GM12864 (cell line): ENCODE measurements at places on chromosomes 5 and 9.

DNA sequence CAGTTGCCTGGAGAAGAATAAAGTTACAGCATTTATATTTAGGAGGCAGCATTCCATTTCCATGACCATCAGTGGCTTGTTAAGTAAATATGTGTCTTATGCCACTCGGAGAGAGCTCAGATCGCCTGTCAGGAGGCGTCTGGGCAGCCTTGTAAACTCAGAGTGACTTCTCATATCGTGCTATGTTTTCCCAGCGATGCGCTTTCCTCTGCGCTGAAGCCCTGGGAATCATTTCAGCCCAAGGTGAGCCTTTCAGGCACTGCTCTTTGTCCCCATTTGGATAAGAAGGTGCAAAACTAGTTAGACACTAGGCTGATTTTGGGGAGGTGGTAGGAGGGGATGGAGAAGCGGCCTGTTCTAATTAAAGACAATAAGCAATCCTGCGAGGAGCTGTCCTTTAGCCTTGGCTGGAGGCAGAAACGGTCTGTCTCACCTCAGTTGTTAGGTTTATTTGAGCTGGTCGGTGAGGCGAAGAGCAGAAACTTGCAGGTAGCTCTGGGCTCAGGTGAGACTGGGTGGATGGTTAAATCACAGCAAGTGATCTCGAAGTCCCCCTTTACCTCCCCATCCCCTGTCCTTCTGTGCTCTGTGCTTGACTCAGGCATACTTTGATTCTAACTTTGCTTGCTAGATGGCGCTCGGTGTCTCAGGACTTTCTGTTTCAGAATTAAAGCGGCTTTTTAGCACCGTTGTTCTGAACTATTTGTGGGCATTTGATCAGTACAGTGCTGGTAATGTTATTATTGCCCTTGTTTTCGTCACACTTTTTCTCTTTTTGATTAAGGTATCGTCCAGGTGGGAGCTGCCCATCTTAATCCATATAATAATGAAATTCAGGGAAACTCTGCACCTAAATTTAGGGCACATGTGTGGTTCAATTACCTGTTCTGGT, 24.6 kb downstream of the NR2F1 start:
- no peak for DNase-seq

- no peak for DNase-seq
Observed at GRCh38 chr9:4579001-4579400, 83.1 kb upstream of the PLPP6 start.

DNA sequence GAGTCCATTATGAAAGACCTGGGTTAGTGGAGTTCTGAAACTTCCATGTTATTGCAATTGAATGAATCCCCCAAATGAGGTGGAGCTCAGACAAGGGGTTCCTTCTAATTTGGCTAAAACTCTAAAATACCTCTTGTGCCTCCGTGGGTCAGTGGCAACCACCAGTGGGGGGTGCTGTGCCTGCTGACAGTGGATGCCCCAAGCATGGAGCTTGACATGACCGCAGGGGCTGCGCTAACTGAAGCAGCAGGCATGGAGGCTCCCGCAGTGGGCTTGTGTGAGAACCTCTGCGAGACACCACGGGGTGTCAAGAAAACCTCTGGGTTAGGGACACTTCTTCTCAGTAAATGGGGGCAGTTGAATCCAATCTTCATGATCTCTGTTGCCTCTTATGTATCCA, 200.5 kb downstream of the DRD1 start:
- DNase-seq = no peak

GRCh38 chr5:120436996-120437395, 27.1 kb upstream of the PRR16 start:
- no peak for DNase-seq

DNA sequence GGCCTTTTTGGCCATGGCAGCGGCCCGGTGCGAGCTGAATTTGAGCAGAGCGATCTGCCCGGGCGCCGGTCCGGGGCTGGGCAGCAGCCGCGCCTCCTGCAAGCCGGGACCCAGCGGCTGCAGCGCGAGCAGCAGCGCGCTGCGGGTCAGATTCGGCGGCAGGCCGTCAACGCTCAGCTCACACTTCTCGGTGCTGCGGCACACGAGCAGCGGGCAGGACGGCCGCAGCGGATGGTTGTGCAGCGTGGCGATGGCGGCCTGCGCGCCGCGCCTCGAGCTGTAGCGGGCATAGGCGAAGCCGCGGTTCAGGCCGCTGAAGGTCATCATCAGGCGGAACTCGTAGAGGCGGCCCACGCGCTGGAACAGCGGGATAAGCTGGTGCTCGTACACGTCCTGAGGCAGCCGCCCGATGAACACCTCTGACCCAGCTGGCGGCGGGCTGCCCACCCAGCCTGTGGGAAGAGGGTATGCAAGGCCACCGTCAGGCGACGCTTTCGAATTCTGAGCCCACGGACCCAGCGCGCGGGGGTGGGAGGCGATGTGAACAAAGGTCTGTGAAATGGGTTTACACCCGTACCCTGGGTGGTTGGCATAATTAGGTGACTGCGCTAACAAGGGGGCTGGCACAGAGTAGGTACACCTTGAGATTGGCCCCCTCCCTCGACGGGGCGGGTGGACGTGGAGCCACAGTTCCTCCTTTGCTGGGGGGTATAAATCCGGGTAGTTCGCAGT, 755 bp downstream of the DND1 start:
- no peak for DNase-seq

GRCh38 chr9:14238079-14238478, 75.9 kb downstream of the NFIB start:
- DNase-seq = no peak

- DNase-seq = no peak
Observed at GRCh38 chr9:72312386-72312987, 52.5 kb downstream of the ZFAND5 start.

GRCh38 chr9:76620581-76620980, 143.7 kb upstream of the PCA3 start:
- DNase-seq = no peak

DNA sequence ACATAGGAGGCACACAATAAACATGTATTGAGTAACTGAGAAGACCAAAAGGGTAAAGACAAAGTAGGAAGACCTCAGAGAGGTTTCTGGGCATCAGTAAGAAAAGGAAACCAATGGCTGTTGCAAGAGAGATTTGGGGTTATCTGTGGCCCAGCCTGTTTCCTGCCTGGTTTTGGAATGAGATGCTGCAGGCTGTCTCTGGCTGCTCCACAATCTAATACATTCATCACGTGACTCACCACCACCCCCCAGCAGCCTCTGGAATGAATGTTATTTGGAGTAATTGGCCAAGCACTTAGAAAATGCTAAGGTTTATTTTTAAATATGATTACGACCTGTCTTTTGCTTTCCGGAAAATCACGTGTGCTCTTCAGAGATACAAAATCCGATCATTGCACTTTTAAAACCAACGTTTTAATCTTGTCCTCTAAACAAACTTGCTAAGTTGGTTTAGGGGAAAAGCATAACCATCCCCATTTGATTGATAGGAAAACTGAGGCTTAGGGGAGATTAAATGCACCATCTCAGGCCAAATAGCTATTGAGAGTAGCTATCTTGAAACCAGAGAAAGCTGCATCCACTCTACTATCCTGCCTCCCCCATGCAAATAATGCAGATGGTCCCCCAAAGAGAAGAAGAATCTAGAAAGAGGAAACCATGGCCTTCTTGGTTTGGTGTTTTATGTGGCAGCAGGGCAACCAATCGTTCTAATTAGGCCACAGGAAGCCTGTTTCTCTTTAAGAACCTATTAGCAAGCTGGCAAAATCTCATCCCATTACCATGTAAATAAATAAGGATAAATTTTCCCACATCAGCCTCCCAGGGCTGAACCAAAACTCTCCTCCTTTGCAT, 151.8 kb upstream of the ADRA1B start:
- DNase-seq = no peak

GRCh38 chr5:96088706-96089498, 127.3 kb upstream of the ELL2 start:
- DNase-seq = no peak

DNA sequence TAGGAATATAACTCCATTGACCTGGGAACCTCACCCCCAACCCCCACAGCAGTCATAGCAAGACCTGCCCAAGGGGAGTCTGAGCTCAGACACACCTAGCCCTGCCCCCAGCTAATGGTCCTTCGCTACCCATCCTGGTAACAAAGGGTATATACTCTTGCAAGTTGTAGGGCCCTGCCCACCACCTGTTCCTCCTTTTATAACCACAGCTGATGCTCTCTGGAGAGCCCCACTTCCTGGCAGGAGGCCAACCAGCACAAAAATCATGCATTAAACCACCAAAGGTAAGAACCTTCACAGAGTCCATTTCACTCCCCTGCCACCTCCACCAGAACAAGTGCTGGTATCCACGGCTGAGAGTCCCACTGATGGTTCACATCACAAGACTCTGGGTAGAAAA, 1195.3 kb upstream of the SEMA6A start:
- DNase-seq = no peak
